ENCODE measurements at places on chromosomes 4 and X.
A peak's percentile ranks its signal among the peaks of the same experiment; 100 is the strongest.

DNA sequence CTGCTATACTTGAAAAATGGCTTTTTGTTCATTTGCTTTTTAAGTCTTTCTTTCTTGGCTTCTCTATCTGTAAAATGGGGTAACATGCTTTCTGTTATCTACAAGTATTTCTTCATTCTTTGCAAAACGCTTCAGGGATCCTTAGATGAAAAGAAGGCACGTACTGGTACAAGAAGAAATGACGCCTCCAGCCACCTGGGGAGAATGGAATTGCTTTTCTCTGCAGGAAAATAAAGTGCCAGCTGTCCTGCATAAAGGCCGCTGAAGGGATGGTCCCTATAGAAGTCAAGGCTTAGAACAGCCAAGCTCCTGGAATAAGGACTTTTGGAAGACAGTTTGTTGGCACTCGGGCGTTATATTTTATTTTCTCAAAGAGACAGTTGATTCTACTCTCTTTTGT is 210.8 kb upstream of the RASGEF1B start:
- no peak for DNase-seq

GRCh38 chrX:102784550-102784949 is 64.0 kb downstream of the GPRASP3 start:
- no peak for DNase-seq

DNA sequence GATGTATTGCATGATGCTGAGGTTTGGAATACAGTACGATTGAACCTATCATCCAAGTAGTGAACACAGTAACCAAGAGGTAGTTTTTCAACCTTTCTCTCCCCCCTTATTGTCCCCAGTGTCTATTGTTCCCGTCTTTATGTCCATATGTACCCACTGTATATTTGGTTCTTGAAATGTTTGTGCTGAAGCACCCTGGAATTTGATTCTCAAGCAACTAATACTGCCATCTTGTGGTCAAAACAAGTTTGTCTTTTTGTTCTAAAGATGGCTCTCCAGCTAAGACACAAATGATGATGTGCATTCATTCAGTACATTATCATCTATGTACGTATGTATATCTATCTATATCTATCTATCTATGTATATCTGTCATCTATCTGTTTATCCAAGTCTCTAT is 33.5 kb upstream of the DCX start:
- peak; percentile 6 for DNase-seq

DNA sequence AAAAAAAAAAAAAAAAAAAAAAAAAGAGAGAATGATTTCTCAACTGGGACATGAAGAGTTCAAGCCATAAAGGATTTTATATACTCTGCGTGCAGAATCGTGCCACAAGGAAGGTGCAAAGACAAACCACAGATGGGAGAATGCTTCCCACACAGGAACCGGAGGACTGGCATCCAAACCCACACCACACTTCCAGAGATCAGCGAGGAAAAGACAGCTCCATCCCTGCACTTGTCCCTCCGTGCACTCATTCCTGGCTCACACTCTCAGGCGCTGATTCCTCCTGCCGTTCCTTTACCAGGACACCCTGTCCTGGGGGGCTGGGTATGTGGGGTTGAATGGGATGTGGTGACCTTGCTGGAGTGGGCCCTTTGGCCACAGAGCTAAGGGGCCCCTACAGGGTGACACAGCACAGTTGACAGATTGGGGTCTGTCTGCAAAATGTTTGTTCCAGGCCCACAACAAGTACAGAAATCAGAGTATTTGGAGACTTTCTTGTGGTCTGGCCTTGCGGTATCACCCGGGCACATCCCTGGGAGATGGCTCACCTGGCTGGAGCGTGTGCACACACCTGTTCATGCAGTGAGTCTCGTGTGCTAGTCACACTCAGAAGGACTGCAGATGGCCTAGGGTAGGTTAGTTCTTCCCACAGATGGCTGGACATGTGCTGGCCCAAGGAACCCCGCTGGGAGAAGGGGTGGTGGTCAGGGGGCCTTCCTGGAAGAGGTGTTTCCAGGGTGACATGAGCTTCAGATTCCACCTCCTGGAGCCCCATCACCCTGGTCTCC is 55.4 kb upstream of the GPR78 start:
- DNase-seq = no peak

DNA sequence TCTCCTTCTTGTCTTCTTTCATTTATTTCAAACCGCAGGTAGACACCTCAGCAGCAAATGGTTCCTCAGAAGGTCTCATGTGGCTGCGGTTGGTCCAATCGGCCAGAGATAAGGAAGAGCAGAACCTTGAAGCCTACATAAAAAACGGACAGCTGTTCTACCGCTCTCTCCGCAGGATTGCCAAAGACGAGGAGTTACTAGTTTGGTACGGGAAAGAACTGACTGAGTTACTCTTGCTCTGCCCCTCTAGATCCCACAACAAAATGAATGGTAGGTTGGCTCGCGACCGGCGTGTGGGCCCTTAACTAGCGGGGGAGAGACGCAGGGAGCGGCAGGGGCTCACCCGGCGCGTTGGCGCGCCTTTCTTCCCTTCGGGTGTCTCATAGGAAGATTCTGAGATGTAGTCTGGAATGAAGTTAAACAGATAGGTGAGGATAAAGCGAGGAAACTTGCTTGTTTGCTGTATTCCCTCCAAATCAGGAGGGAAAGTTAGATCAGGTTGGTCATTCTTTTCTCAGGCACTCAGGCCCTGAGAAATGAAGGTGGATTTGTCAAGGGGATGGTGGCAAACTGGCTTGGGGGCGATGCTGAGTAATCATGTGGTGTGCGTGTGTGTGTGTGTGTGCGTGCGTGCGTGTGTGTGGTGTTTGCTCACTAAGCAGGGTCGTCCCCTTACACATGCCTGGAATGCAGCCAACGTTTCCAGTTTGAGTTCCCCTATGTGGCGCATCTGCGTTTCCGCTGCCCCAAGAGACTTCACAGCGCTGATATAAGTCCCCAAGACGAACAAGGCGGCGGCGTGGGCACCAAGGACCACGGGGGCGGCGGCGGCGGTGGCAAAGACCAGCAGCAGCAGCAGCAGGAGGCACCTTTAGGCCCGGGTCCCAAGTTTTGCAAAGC is 4.2 kb downstream of the PRDM8 start:
- no peak for DNase-seq

DNA sequence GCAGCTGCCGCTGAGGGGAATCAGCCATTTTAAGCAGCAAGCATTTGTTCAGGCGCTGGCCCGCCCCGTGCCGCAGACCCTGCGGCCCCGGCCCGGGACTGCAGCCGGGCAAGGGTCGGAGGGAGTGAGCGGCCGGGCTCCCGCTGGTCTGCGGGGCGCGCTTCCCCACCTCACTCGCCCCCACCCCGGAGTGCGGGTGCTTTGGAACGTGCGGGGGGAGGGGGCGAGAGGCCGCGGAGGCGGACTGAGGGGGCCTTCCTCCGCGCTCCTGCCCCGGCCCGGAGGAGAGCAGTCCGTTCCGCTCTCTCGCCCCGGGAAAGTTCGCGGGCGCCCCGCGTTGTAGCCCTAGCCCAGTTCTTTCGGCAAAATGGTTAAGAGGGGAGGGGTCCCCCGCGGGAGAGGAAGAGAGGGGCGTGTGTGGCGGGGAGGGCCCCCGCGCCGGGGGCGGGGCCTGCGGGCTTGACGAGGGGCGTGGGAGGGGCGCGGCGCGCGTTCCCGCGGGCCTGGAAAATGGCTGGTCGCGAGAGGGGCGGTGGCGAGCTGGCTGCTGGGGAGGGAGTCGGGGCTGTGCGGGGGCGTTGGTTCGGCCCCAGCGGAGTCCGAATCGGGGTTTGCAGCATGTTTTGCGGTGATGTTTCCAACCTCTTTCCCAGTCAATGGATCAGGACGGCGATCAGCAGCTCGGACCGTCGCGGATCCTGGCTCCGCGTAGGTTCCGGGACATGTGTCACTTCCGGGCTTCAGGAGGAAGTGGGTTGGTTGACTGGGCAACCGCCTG is 942 bp downstream of the ING2 start:
- DNase-seq = no peak

GRCh38 chrX:13005661-13006473 is 31.0 kb downstream of the TMSB4X start:
- DNase-seq = no peak

DNA sequence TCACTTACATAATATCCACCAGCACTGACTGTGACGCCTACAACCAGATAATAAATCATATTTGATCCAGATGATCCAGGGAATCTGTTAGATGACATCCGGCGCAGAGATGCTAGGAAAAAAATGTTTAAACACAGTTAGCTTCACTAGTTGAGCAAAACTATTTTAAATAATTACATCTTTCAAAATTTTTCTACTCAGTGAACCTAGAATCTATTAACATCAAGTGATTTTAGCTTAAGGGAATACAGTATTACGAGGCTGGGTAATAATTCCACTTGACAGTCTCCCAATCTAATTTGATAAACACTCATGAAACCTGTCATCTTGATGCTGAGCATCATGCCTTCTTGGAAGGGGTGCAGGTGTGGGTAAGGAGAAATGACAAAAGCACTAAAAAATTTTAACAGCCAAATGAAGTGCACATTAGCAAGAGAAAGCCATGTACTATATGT is 4.7 kb downstream of the MGARP start:
- DNase-seq = no peak

GRCh38 chr4:3502941-3503936 is 29.0 kb downstream of the LRPAP1 start:
- no peak for DNase-seq

GRCh38 chr4:185559915-185560281 is 24.6 kb upstream of the PDLIM3 start:
- DNase-seq = no peak

DNA sequence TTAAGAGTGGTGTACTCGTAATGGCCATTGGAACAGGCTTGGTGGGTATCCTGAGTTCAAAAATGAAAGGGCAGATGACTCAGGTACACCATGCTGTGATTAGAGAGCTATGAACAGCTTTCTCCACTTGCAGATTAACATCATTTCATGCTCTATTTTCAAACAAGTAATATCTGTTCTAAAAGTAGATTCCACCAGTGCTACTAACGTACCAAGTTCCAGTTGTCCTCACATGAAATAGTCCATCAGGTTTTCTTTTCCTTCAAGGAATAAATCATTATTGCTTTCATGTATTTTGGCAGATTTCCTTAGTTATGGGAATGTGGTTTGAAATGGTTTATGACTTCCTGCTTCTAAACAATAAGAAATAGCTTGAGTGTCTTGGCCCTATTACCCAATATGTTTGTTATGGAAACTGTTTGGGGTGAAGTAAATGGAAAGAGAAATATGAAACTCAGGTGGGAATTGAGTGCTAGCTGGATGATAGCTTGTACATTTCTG is 49.9 kb downstream of the PCDH7 start:
- no peak for DNase-seq

GRCh38 chr4:179071131-179071530 is 1628.9 kb upstream of the AGA start:
- DNase-seq = no peak

DNA sequence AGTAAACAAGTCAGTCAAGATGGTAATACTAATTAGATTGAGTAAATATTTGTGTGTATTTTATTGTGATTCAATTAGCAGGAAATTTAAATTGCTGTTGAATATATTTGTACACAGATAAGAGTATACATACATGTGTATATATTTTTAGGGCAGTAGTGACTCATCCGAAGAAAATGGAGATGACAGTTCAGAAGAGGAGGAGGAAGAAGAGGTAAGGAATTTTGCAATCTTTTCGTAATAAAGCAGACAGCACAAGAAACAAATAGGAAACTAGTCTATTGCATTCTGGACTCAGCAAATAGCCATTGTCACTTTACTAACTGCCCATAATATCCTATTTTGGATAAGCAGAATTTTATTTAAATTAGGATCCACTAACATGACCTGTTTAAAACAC is 6.6 kb downstream of the IBSP start:
- DNase-seq = no peak

GRCh38 chr4:94435874-94436273 is 15.9 kb upstream of the PDLIM5 start:
- DNase-seq = no peak

- no peak for DNase-seq
Measured at GRCh38 chrX:42823443-42823842, 45.5 kb upstream of the PPP1R2C start.

- DNase-seq = no peak
Measured at GRCh38 chr4:53821179-53821851, 230.0 kb upstream of the LNX1 start.

DNA sequence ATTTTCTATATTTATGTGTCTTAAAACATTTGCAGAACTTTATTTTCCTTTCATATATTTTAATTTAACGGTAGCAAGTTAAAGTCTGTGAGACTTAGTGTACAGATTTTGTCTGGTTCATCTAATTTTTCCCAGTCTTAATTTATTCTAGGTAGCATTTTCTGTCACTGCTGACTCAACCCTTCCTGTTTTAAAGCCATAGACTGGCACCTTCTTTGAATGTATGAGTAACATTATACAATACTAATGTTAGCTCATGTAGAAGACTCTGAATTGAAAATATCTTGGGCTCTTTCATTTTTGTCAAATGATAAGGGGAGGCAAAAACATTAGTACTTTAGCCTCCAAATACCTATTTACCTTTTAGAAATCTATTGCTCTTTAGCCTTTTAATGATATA is 43.6 kb downstream of the BLTP1 start:
- DNase-seq = no peak

- no peak for DNase-seq
Measured at GRCh38 chr4:45120163-45120562, 393.8 kb upstream of the GNPDA2 start.

DNA sequence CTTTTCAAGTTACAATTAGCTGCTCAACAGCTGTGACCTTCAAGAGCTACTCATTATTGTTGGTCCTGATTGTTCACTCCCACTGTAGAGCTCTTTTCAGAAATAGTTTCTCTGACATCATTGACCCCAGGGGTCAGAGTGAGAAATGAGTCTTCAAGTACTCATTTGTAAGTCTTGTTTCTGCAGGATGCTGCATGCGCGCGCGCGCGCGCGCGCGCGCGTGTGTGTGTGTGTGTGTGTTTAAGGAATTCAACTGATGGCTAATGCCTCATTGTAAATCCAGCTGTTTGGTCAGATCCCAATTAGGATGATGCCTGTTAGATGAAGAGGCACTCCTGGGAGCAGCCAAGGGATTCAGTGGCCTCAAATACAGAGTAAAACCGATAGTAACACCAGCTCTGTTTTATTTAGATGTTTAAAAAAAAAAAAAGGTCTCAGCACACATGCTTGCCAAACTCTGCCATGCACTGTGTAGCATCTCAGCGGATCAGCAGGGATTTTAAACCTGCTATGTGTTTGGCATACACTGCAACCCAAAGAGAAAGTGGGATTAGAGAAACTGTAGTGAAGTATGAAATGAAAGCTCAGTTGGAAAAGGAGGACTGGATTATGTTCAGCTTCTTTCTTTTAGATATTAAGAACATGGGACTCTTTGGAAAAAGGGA is 332.3 kb downstream of the ADGRL3 start:
- DNase-seq = no peak

DNA sequence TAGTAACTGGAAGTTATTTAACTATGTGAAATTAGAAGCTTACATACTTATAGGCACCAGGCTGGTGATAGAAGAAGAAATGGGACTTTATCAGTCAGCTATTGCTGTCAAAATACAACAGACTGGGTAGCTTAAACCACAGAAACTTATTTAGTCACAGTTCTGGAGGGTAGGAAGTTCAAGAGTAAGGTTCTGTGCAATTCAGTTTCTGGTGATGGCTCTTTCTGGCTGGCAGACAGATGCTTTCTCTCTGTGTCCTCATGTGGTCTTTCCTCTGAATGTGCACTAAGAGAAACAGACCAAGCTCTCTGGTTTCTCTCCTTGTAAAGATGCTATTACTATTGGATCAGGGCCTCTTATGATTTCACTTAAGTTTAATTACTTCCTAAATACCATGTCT is 92.1 kb upstream of the ANKRD50 start:
- DNase-seq = no peak

- DNase-seq = no peak
Measured at GRCh38 chrX:23332888-23333821, 1.5 kb upstream of the PTCHD1 start.

GRCh38 chr4:166941629-166942028 is 292.7 kb downstream of the SPOCK3 start:
- DNase-seq = no peak
